ENCODE measurements at places on chromosomes 1 and 21. TPM values are rescaled to one million over a fixed set of nuclear protein-coding genes. Genes with fewer than 3 reads are reported as not detected.

IQGAP3 gene
- total RNA-seq, result 28.7 TPM

- peak; percentile 3 for DNase-seq
Observed at GRCh38 chr1:169892176-169892926, 1.3 kb downstream of the SCYL3 start.

DNA sequence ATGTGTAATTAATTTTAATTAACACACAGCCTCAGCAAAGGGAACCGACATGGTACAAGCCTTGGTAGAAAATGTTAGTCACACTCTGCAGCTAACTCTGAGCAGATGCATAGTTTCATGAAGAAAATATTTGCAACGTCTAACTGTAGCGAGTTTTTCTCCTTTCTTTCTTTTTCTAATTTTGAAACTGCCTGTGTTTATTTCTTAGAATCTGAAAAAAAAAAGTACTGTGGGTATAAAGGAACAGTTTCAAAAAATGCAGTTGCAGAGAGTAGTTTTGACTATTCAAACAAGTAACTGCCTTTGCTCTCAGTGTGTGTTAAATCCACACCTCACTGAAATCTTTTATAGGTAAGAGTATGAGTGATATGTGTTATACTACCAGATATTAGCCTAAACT lies 149.9 kb upstream of the C1orf105 start:
- DNase-seq, result no peak

GRCh38 chr21:19049567-19049966 lies 646.0 kb upstream of the TMPRSS15 start:
- DNase-seq, result no peak

TFF3 gene
- not detected for total RNA-seq

DNA sequence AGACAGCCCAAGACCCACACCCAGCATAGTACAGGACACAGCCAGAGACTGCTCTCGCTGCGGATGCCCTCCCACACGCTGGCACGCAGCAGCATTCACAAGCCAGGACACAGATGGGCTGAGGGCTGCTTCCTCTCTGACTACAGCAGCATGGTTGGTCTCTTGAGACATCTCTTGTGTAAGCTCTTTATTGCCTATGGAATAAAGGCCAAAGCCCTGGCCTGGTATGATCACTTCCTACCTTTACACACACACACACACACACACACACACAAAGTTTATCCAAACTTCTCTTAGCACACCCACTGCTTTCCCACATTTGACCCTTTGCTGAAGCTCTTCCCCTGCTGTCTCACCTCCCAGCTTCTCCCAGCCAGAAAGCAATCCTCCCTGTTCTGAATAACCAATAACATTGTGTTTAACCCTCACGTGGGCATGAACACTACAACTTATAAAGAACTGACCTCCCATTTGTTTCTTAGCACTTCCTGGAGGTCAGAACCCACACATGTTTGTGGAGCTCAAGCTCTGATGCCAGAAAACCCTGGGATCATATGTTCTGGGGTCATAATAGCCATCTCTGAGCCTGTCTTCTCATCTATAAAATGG lies 1.2 kb upstream of the LUZP1 start:
- no peak for DNase-seq

DNA sequence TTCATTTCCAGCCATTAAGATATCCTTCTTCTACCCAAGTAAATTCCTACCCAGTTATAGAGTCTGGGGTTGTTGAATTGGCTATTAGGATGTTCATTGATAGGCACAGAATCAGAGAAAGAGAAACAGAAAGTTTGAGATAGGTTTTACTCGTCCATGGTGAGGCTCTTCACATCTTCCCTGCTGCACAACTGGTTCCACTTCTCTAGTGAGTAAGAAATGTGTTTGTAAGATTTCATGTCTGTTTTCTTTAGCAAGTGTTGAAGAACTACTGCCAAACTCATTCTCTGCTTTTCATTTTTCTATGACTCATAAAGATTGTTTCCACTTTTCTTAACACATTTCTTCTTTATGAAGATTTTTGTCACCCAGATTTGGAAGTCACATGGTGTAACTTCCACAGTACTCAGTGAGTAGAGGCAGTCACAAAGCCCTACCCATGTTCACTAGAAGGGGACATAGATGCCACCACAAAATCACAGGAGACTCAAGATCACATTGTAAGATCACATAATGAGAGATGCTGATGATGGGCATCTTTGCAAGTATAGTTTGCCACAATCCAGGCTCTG lies 152.3 kb downstream of the SNX7 start:
- DNase-seq, result no peak

ZNF669 gene
- 15.3 TPM for total RNA-seq

PRDM16 gene
- 0.29 TPM for total RNA-seq

AMY1A gene
- total RNA-seq, result not detected

ARHGAP30 gene
- not detected for total RNA-seq

DNA sequence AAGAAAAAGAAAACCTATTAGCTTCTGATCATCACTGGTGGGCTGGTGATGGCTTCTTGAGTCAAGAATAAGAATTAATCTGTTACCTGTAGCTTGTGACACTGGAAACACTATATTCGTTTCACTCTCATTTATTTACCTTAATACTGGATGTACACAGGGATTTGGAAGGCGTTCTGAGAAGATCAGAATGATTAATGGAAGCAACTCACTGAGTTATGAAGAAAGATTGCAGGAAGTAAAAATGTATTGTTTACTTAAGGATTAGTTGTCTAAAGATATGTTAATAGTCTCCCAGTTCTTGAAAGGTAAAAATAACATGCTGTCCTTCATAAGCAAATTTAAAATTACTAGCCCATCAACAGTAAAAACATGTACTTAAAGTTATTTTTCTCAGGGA lies 644.9 kb upstream of the NCAM2 start:
- no peak for DNase-seq

- no peak for DNase-seq
Observed at GRCh38 chr1:32249831-32250525, 1.1 kb upstream of the LCK start.

DNA sequence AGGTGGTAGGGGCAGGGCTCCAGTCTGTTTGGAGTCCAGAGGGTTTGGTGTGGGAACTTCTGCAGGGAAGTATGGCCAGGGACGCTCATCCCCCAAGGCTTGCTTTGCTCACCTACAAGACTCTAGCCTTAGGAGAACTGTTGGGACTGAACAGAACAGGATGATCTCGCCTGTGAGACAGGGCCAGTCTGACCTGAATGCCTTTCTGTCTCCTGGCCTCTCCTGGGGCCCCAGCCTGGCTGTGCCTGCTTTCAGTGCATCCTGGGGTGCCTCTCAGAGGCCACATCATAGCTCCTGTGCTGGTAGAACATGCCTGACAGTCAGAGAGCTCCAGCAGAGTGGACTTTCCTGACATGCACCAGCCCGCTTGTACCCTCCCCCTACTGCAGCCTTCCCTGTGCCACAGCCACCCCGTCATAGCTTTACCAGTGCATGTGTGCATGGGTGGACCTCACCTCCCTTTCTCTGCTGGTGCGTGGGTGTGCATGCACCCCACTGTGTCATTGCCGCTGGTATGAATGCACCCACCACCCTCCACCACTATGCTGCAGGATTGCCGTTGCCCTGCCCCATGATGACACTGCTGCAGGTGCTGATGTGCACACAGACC lies 165.8 kb downstream of the GIPC2 start:
- DNase-seq, result no peak

DNA sequence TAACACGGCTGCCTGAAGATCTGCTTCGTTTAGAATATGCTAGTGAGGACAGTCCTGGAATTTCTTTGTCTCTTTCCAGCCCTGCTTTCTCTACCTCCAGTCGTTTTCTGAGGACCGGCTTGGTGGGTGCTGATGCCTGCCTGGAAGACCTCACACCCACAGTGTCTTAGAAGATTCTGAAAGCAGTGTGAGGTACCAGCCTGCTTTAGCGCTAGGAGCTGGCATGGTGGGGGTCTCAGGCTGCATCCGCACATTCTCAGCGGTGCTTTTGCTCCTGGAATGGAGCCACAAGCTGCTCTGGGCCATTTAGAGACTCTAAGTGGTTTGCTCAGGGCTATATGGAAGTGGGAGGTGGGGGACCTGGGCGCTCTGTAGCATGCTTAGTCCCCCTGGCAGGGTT lies 61.4 kb downstream of the CD247 start:
- no peak for DNase-seq

DNA sequence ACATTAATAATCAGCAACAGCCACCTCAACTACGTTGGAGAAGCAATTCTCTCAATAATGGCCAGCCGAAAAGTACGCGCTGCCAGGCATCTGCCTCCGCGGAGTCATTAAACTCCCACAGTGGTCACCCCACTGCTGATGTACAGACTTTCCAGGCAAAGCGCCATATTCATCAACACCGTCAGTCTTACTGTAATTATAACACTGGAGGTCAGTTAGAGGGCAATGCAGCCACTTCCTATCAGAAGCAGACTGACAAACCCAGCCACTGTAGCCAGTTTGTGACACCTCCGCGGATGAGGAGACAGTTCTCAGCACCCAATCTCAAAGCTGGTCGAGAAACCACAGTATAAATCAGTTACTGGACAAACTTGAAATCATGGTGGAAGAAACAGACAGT lies 93.9 kb downstream of the KIF1B start:
- no peak for DNase-seq

Measured in NCI-H460 (cell line).